ENCODE measurements at places on chromosomes 1 and 21.

GRCh38 chr1:204660509-204660908 lies 25.0 kb downstream of the LRRN2 start:
- DNase-seq = no peak

DNA sequence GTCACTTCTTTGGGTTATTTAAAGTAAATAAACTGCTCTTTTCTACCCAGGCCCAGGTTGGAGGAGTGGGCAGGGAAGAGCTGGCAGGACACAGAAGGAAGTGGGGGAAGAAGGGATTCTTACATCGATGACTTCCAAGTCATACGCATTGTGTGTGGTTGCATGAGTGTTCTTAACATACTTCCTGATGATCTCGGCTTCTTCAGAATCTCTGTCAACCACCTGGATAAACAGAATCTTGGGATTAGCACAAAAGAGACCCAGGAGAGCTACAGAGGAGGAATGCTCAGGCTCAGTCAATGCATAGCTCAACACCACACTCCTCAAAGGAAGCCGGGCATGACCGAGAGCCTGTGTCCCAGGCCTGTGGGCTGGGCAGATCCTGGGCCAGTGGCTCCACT lies 42.1 kb downstream of the PARP1 start:
- DNase-seq = no peak

DNA sequence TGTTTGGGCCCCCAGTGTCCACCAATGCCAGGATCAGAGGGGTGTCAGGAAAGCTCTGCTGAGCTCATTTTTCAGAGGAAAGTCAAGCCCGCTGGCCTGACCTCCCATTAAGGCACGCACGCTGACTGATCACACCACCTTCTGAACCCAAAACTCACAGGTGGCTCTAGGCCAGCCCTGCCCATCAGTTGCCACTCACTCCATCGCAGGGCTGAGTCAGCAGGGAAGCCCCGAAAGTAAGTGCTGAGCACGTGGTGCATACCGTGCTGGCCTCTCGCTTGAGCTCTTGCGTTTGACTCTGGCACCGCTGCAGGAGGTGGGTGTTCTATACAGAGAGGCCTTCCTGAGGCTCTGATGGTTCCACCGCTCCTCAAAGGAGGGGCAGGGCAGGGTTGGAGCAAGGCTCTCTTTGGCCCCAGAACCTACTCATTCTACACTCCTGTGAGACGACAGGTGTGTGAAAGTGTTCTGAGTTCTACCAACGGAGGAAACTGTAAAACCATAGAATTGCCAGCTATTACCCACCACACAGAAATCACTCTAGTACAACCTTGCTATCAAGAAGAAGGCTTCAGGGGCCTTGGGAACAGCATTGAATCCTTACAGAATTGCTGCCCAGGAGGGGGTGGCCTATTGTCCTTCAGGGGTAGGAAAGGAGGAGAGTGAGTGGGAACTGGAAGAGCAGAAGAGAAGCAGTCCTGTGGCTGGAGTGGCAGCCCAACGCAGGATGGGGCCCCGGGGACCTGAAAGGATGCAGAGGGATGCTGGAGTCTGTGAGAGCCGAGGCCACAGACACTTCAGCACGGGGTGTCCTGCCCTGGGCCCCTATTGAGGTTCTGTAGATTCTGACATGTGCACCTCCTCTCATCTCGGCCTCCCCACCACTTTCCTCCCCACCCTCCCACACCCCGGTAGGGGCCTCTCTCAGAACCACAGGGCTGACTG lies 214.7 kb upstream of the EDN2 start:
- no peak for DNase-seq

DNA sequence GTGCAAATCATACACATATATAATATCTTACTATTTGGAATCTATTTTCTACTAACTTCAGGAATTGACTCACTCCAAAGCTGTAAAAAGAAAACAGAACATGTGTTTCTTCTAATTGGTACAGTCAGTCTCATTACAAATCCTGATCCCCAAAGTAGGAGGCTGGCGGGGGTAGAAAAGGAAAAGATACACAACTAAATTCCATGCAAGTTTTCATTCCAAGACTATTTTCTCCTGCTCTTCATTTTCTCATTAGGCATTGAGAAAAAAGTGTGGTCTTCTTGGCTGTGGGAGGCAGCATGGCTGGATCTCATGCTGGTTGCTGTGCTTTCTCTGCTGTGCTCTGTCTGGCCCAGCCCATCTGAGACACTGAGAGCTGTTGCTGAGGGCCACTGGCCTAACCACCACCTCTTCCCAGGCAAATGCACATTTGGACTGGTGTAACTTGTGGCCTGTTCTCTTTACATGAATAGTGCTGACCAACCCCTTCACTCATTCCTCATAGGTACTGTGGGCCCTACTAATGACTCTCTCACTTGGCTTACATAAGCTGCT lies 1107.5 kb upstream of the B3GALT2 start:
- DNase-seq = no peak

- no peak for DNase-seq
Observed at GRCh38 chr21:44701023-44701400, 4.0 kb downstream of the KRTAP10-12 start.

GRCh38 chr1:234960722-234961455 lies 167.7 kb downstream of the TOMM20 start:
- DNase-seq = no peak
